ENCODE measurements at places on chromosomes 1 and 21. TPM values are rescaled to one million over a fixed set of nuclear protein-coding genes. Genes with fewer than 3 reads are reported as not detected.

GRCh38 chr1:68615312-68615711 is 118.4 kb upstream of the DEPDC1 start:
- DNase-seq: no peak

GRCh38 chr21:43643193-43643592 is 16.1 kb downstream of the HSF2BP start:
- DNase-seq: no peak

DNA sequence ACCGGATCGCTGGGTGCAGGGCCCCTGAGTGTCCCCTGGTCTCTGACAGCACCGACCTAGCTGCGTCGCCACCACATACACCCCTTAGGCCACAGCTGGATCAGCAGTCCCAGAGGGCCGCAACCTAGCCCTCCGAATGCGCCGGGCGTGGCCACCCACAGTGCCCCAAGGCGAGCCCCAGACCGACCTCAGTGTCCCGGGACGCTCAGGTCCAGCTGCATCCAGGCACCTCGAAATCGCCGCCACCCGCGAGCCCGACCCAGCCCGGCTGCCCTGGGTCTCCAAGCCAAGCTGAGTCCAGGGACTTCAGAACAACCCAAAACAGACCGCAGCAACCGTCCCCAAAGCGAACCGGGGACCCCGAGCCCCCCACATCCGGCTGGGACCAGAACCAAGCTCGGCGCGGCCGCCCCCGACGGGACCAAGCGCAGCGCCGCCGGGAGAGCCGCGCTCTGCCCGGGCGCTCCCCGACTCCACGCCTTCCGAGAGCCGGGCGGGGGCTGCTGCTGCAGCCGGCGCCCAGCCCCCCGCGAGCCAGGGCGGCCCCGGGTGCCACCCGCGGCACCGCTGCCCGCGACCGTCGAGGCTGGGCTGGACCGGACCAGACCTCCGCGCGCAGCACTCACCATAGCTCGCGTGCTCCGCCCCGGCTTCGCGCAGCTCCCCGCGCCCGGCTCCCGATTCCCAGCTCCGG is 54.6 kb upstream of the ECE1 start:
- DNase-seq: no peak

DNA sequence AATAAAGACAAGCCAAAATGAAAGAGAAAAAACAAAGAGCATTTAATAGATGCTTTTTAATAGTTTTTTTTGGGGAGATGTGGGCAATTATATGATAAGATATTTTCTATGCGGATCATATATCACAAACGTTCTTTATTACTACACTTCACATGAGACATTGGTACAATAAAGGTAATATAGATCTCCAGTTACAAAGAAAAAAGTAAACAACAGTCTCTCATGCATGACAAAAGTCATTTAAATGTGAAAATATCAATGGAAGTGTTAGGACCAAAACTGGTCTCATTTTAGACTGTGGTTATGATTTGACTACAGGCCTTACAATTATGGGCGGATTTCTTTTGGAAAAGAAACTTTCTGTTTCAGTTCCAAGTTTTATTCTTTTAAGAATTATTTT is 687.0 kb downstream of the ADGRL2 start:
- DNase-seq: no peak

- DNase-seq: no peak
These were observed 68.5 kb upstream of the DUSP10 start for GRCh38 chr1:221810406-221810805.

GRCh38 chr1:203401199-203401877 is 50.4 kb upstream of the FMOD start:
- no peak for DNase-seq

- no peak for DNase-seq
These were observed 277.0 kb downstream of the DISC1 start for GRCh38 chr1:231903586-231904081.

GRCh38 chr1:205077158-205077933 is 6.9 kb downstream of the TMEM81 start:
- no peak for DNase-seq

DNA sequence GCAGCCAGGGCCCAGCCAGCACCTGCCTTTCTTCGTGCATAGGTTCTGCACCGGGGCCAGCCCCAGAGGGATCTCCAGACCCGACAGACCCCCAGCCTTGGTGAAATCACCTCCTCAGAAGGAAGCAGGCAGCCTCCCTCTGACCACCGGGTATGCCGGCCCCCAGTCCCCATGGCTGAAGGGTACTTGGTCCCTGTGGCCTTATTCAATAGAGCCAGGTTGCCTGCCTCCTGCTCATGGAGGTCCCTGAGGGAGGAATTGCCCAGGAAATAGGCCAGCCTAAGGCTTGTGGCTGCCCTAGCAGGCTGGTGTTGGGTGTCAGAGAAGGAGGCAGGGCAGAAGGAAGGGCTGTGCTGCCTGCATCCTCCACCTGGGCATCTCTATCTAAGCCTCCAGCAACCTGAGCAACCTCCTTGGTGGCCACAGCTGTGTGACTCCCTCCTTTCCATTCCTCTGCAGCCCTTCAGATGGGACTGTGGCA is 338.2 kb upstream of the VAMP3 start:
- no peak for DNase-seq

TRIM63 gene
- not detected for total RNA-seq

TTC39A gene
- total RNA-seq: 60.9 TPM

CA14 gene
- not detected for total RNA-seq

TNFAIP8L2 gene
- total RNA-seq: 5.7 TPM

Data from esophagus squamous epithelium (tissue), 5 donors.